ENCODE measurements at places on chromosomes 1 and 21.

GRCh38 chr21:36487641-36488307 is 7.9 kb upstream of the CLDN14 start:
- DNase-seq: no peak

DNA sequence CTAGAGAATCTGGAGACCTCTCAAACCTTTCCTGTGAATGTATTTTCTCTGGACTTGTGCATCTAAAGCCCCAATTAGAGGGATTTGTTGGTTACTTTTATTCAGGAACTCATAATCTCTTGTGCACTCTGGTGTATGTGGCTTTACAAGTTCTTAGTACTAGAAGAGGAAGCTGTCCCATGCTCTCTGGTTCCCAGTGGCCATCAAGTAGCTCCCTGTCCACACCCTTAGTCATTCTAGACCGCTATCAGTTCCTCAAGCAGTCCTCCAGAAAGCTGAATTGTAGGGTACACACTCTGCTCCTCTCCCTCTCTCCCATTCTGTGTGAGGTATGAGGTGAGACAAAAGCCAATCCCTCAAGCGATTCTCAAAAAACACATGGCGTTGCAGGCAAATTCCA is 470.3 kb downstream of the PTPRC start:
- no peak for DNase-seq

- no peak for DNase-seq
Observed at GRCh38 chr1:224172229-224172628, 10.8 kb upstream of the DEGS1 start.

GRCh38 chr21:36396971-36397370 is 11.8 kb downstream of the CHAF1B start:
- no peak for DNase-seq

DNA sequence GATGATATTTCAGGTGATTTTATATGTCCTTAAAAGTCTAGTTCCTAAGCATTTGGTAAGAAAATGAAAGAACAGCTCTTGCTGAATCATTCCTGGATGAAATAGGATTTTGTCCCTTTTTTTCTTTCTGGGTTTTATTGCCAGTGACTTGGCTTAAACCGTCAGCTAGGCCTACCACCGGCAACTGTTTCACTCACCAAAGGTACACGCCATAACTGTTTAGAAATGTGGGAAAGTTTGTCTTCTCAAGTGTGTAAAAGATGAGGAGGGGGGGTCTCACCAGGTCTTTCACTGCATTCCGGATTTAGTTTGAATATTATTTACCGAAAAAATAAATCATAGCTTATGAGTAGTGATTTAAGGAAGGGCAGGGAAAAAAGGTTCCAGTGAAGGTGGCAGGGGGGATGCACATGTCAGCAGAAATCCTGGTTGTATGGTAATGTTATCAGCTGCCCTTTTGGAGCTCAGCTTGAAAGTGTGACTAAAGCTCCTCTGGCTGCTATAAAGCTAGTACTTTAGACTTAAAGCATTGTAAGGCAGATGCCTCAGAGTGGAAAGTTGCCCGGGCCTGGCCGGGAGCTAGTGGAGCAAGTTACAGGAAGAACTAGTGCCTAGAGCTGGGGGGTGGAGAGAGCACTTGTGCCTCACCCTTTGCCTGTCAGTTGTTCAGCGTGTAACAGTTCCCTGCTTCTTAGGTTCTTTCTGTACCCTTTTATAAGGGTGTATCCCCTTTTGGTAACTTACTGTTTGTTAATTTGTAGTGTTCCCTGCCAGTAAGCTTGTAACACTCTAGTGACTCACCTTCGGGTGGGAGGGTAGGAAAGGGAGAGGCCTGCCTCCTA is 3.1 kb downstream of the ATP1A1 start:
- DNase-seq: no peak

DNA sequence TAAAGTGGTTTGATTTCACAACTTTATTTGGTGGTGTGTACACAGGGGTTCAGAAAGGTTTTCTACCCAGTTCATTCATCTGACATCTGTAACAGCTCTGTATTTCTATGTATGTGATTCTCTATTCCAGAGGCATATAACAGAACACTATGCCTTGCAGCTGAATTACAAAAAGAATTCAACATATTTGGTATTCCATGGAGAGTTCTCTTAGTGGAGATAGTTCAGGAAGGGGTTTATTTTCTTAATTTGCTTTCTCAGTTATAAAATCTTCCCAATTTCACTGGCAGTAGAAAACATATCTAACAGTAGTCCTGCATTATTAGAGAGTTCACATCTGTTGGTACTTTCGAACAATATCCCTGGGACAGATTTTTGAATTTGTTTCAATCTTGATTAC is 207.9 kb upstream of the LYPLAL1 start:
- DNase-seq: no peak

DNA sequence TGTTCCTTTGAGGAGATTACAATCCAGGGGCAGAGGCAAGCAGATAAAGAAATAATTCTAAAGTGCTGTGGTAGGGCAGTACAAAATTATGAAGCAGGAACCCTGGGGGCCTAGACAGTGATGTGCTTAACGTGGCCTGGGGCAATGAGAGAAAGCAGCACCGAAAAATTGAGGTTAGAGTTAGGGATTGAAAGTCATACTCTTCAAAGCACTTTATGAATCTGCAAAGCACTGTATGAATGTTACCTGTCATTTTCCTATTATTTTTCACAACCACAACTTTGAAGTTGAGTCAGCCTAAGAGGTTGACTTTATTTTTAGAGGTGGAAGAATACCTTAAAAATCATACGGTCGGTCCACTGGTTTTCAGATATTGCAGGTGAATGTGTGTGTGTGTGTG is 183.4 kb upstream of the NFIA start:
- DNase-seq: no peak

DNA sequence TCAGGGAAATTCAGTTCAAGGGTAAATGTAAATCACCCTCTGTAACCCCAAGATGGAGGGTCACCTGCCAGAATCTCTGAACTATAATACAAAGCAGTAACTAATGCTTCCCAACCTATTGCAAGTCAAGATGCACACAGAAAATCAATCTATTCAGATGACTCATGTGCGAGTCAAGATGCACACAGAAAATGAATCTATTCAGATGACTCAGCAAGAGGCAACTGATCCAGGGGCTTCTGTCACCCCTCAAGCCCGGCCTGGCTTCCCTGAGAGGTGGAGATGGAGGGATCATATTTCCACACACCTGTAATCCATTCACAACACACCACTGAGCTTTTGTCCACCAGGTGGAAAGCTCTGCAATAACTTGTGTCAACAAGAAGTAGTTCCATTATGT is 17.4 kb upstream of the HIVEP3 start:
- DNase-seq: no peak

DNA sequence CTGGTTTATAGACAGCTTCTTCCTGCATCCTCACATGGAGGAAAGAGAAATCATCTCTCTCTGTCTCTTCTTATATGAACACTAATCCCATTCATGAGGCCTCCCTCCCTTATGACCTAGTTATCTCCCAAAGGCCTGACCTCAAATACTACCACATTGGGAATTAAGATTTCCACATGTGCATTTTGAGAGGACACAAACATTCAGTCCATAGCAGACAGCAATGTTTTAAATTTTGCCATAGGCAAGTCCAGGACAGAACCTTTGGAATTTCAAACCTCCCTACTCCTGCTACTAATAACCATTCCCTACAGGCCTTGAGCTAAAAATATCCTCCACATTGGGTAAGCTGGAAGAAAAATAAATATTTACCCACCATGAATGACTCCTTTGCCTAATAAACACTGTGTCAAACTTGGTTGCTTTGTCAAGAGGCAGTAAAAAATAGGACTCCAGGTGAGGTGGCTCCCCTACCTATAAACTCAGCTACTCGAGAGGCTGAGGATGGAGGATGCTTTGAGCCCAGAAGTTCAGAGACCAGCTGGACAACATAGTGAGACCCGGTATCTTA is 113.7 kb downstream of the ZNF281 start:
- no peak for DNase-seq

DNA sequence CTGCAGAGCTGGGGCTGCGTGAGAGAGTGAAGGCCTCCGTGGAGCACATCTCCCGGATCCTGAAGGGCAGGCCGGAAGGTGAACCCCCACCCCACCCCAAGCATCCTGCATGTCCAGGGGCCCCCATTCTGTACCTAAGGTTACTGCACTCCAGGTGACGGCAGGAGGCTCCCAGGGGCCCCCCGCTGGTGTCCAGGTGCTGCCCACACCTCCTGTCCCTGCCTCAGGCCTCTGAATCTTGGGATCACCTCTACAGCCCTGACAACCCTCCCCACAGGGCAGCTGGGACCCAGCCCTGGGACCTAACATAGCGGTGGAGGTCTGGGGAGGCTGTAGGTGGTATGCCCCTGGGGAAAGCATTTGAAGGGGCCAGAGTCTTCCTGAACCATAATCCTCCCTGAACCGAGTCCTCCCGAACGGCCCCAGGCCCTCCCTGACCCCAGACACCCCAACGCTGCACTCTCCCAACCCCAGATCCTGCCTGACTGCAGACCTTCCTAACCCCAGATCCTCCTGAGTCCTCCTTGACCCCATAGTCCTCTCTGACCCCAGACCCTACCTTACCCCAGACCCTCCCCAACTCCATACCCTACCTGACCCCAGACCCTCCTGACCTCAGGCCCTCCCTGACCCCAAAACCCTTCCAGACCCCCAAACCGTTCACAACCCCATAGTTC is 33.5 kb downstream of the TRIM11 start:
- no peak for DNase-seq

DNA sequence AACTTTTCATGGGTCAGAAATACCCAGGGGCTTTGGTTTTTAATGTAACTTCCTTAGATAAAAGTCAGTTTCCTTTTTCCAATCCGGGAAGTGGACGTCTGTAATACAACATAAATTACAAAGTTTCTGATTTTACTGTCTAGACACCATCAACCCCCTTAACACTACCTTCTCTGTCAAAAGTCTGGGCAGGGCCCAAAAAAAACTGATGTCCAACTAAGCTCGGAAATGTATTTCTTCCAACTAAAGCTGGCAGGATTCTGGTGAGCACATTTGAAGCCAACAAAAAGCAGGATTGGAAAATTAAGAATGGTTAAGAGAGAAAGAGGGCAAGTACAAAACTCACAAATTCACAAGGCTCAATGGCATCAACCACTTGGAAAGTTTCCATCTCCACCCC is 24.3 kb downstream of the DDAH1 start:
- no peak for DNase-seq

DNA sequence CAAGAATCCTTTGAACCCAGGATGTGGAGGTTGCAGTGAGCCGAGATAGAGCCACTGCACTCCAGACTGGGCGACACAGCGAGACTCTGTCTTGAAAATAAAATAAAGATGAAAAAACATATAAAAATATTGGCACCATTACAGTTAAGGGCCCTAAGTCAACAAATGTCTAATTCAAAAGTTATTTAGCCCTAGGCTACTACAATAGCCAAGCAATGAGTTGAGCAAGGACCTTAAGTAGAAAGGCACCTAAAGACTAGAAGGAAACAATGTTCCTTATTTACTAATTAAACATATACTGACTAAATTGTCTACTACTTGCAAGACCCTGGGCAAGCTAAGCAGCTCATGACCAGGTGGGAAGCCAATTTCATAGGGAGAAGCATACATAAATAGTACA is 4.1 kb downstream of the PIK3R3 start:
- no peak for DNase-seq

DNA sequence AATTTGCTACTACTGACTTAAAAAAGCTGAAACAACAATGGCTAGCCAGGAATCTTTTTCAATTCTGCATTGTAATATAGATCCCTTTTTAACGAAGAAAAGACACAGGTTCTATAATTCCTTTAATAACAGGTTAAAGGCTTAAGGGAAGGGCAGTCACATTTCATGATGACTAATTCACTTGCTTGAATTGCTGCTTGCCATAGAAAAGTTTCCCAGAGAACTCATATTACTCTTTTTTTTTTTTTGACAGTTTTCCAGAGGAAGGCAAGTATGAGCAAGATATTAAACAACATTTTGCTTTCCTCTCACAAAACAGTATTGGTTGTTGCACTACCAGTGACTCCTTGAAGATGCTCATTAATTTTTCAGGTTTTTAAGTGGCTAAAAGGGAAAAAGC is 60.9 kb downstream of the IL23R start:
- DNase-seq: no peak

- no peak for DNase-seq
Observed at GRCh38 chr1:27405074-27405473, 12.7 kb downstream of the GPR3 start.

DNA sequence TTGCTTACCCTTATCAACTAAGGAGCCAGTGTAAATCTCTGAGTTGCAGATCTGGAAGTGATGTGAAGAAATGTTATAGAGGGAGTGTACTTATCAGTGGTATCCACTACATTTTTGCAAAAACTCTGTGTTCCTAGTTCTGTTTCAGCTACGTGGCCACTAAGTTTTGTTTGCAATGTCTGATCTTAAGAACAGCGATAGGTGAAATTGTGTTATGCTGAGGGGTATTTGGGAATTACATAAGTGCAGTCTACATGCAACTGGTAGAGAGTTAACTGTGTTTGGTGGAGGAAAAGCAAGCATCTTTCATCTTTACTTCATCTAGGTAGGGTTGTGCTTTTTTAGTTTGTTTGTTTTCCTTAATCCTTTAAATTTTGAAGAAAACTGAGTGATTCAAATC is 198.8 kb upstream of the SGIP1 start:
- DNase-seq: no peak

DNA sequence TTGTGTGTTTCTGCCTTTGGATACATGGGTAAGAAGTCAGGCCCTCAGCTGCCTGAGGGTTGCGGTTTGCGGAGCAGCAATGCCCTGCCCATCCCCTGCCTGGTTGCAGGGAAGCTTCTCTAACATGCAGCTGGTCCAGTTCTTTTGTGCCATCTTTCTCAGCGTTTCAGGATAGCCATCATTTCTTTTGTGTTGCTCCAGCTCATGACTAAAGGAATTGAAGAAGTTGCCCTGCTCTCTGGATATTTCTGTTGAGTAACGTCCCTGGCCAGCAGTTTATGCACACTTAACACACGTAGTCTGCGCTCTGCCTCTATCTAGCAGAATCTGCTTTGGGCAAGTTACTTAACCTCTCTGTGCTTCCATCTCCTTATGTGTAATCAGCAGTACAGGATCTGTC is 62.1 kb downstream of the DOP1B start:
- no peak for DNase-seq

DNA sequence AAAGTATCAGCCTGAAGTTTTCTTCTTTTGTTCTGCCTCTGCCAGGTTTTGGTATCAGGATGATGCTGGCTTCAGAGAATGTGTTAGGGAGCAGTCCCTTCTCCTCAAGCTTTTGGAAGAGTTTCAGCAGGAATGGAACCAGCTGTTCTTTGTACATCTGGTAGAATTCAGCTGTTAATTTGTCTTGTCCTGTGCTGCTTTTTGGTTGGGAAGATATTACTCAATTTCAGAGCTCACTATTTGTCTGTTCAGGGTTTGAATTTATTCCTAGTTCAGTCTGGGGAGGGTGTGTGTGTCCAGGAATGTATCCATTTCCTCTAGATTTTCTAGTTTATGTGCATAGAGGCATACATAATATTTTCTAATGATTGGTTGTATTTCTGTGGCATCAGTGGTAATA is 12.8 kb downstream of the ZNF678 start:
- DNase-seq: no peak

GRCh38 chr1:191669629-191670028 is 488.6 kb upstream of the RGS18 start:
- no peak for DNase-seq

- no peak for DNase-seq
Observed at GRCh38 chr1:244598611-244599010, 54.3 kb upstream of the DESI2 start.

- DNase-seq: no peak
Observed at GRCh38 chr1:203691447-203691846, 64.8 kb downstream of the ATP2B4 start.

Measured in stimulated activated CD8-positive, alpha-beta memory T cell treated with anti-CD3 and anti-CD28 coated beads, Interleukin-4, amount 100 ng/mL, for 1 hour (primary cell).